Omental fat pad (tissue), 4 donors: ENCODE measurements at places on chromosomes 4 and X.

GRCh38 chrX:135981668-135982067 lies 3.6 kb upstream of the SLC9A6 start:
- DNase-seq = no peak

DNA sequence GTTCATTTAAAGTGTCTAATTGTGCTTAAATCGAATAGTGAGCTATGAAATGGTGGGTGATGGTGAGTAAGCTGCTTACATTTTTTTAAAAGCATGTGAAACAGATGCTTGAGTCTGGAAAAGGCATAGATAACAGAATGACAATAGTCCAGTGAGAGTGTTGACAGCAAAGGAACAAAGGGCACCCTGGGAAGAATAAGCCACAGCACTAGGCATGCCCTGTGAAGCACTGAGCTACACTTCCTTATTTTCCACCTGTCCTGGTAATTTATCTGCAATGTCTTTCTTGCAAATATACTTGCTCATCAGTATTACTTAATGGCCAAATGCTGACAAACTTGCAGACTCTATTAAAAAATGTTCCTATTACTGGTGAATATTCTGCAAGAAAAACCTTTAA lies 168.7 kb downstream of the PRDM5 start:
- DNase-seq = no peak

GRCh38 chr4:141757287-141757686 lies 120.9 kb downstream of the IL15 start:
- DNase-seq = no peak

DNA sequence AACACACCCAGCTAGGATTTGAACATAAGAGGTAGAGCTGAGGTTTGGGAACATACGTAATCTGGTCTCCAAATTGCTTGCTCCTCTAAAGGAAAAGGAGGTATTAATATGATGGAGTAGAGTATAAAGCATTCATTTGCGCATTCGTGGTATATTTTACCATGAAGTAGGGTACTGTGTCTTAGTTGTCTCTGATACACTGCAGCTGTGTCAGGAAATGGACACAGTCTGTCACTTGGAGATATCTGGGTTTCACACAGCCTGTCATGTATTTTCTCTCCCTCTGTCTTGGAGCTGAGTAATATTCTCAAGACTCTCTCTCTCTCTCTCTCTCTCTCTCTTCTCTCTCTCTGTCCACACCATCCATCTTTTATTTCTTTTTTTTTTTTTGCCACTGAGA lies 274.8 kb upstream of the UGT8 start:
- no peak for DNase-seq

DNA sequence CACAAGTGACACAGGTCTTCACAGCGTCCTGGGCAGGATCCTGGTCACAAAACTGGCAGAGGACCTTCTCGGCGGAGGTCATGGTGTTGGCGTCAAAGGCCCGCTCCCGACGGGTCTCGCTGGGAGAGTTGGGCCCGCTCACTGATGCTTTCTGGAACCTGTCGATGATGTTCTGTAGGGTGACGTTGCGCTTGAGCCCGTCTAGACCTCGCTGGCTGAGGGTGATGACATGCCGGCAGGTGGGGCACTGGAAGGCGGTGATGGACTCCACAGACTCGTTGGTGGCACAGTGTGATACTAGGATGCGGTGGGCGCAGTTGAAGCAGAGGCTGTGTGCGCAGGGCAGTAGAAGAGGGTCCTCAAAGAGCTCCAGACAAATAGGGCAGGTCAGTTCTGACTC lies 53.2 kb downstream of the MID1 start:
- no peak for DNase-seq

- no peak for DNase-seq
These were observed 335.8 kb downstream of the PABPC4L start for GRCh38 chr4:133865612-133866327.

DNA sequence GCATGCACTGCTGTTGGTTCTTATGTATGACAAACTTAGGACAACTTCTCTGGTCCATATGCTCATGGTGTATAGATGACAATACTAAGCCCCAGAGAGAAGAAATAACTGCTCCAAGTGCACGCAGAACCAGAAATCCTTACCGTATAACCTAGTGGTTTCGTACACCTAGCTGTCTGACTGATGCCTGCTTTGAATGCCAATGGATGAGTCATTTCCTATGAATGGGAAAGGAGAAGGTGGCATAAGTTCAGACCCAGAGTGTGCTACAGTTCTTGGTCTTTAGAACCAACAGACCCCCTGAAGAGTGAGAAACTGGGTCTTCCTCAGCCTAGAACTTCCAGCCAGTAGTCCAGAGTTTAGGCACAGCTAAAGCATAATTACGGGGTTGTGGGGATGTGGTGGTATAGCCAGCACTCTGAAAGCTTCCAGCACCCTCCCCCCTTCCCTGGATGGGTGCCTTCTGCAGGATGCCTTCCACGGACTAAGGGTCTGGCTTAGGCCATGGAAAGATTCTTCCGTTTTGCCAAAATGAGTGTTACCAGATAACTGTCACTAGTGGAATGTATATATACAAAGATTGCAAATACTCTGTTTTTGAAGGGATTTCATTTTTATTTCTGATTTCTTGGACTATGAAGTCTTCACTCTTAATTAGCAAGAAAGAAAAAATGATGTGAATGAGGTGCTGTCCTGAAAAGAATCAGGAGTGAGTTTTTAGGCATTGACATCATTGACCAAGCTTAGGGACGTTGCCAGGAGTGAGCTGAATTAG lies 84.6 kb upstream of the PACRGL start:
- DNase-seq = no peak

GRCh38 chrX:15207994-15208393 lies 61.9 kb downstream of the ASB9 start:
- DNase-seq = no peak

DNA sequence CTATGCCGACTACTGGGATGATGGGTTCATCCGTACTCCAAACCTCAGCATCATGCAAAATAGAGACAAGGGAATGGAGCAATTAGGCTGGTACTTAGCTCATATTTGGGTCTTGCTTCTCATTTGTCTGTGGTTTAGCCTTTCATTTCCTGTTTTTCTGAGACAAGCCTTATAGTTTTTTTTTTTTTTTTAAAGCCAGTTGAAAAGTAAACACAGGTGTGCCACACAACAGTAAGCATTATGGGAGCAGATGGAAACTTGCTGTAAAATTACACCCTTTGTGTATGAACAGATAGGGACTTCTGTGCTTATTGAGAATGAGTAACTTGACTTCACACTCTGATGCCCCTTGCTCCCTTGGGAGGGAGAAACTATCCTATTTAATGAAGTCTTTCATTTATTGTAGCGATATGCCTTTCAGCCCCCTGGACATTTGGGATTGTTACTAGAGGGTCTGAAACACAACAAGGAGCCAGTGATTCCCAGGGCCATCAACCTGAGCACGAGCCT lies 13.7 kb downstream of the RASSF6 start:
- DNase-seq = no peak

DNA sequence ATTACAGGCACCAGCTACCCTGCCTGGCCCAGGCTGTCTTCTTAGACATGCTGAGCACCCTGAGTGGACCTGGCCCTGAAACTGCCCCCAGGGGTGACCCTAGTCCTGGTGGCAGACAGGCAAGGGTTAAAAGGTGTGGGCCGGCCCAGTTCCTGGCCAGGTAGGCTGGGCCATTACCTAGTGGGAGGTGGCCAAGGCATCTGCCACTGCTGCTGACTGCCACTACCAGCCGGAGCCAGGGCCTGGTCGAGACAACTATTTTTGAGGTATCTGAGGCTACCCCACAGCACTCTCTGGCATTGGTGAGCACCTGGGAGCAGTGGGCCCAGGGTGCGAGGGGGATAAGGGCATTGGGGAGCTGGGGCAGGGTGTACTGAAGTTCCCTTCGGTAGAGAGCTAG lies at the start of gene CCDC120:
TSS of gene CCDC120 (plus strand) at position 206 of the 400 bp plus-strand sequence. CDS start 3,043 bp downstream, outside the sequence.
- no peak for DNase-seq

DNA sequence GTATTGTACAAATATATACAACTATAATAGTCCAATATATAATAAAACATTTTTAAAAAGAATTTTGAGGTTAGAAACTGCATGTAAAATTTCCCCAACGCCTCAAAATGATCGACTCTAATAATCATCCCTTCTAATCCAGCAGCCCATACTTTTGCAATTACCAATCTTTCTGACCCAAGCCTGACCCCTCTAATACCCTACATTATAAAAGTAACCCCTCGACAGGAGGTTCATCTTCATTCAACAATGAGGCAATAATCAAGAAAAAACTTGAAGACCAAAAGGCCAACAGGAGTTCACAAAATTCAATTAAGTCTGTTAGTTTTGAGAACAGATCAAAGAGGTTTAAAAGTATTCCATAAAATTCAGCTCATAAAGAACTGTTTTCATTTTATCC lies 393.5 kb downstream of the GPM6A start:
- no peak for DNase-seq

DNA sequence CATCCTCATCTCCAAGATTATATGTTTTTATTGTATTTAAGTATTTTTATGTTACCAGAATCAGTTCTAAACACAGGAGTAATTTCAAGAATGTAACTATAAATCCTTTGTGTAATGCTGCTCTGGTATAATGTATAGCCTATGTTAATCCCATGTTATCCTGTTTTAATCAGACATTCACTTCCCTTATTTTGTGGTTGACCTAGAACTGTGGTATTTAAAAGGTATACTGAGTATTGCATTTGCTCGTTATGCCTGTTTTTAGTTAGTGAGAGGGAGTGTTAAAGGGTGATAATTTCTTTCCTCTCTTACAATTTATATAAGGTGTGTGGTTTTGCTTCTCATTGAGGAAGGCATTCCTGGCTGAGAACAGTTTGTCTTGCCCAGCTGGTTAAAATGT lies 26.2 kb downstream of the MTM1 start:
- DNase-seq = no peak
